ENCODE measurements at places on chromosomes 6 and 20.

- DNase-seq: no peak
These were observed 55.7 kb upstream of the PREP start for GRCh38 chr6:105458551-105458950.

GRCh38 chr20:11375335-11375734 lies 542.4 kb upstream of the BTBD3 start:
- DNase-seq: no peak

- peak; percentile 86 for DNase-seq
These were observed 558 bp downstream of the XKR7 start for GRCh38 chr20:31968291-31969126.

GRCh38 chr6:106730718-106731117 lies 101.3 kb downstream of the QRSL1 start:
- no peak for DNase-seq

DNA sequence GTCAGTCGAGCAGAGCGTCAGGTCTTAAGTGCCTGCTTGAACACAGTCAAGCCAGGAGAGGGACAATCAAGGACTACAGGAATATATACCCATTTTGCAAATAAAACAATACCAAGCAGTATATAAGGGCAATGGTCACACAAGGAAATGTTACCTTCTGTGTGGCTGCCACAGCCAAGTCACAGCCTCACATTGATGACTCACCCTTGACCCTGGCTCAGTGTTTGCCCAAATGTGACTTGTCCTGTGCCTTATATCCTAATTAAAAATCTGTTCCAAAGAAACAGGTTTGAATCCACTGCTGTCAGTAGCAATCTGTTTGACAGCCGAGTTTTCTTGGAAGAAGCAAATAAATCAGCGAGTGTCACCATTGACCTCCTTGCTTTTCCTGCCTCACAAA lies 34.3 kb downstream of the C6orf89 start:
- no peak for DNase-seq

DNA sequence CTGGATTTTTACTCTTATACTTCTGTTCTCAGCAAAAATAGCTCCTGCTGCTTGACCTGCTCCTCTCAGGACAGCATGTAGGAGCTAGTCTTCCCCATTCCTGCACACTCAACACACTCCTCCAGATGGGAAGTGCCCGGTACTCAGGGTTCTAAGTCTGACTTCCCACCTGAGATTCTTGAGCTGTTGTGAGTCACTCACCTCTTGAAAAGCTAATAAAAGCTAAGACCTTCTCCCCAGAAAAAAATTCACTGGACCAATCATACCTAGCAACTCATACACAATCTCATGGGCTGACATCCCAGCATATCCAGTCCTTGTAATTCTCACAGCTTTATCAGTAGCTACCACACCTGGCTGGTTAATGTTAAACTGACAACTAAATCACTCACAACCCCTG lies 53.5 kb downstream of the TRPC4AP start:
- no peak for DNase-seq

GRCh38 chr6:30818391-30818841 lies 65.9 kb upstream of the DDR1 start:
- DNase-seq: no peak

DNA sequence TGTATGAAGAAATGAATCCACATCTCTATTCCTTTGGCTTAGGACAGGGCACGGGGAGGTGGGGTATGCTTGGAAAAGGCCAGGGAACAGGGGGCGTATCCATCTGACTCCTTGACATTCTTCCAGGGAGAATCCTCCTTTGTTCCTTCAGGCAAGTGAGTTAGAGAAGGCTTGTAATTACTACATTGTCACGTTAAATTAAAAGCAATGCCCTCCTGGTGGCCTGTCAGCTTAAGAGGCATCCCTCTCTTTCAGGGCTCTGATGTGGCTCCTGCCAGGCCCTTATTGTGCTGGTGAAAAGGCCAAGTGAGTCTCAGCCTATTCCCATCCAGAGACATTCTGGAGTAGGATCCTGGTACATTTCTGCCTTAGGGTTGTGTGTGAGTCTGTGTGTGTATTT lies 128.3 kb downstream of the FOXA2 start:
- DNase-seq: no peak

DNA sequence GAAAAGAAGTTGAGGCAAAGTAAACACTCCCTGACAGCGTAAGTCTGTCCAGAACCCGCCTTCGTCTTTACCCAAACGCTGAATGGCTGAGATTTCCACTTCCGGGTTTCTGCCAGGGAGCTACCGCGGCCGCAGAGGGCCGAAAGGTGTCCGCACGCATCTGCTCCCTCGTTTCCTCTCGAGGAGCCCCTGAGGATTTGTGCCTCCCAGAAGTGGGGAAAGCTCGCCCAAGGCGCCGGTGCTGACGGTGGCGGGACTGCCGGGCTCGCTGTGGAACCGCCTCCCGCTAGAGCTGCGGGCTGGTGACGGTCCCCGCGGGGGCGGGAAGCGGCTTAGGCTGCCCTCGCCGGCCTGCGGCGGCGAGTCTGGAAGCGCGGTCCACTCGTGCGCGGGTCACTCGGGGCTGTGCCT lies 1760.2 kb upstream of the DEFB115 start:
- DNase-seq: peak; percentile 97

GRCh38 chr6:156060013-156060412 lies 604.4 kb upstream of the NOX3 start:
- no peak for DNase-seq

- DNase-seq: no peak
These were observed 792.9 kb downstream of the EYS start for GRCh38 chr6:64914124-64914523.

GRCh38 chr6:24775520-24776058 lies 852 bp downstream of the GMNN start:
- peak; percentile 30 for DNase-seq

GRCh38 chr20:44041001-44041400 lies 126.3 kb downstream of the TOX2 start:
- DNase-seq: no peak

DNA sequence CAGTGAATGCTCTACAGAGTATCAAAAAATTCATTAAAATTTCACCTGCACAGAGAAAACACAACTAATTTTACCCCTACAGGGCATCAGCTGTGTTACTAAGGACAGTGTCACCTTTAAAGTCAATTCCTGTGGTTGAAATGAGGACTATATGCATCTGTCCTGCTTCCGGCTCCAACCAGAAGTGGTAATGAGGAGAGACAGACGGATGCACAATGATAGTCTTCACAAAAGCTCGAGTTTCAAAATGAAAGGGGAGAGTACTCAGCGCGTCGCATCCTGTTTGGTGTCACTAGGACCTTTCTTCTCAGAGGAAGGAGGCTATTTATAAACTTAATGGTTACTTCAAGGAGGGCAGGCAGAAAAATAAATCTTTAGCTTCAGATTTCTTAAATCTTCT lies 86.5 kb downstream of the LYRM4 start:
- DNase-seq: no peak

DNA sequence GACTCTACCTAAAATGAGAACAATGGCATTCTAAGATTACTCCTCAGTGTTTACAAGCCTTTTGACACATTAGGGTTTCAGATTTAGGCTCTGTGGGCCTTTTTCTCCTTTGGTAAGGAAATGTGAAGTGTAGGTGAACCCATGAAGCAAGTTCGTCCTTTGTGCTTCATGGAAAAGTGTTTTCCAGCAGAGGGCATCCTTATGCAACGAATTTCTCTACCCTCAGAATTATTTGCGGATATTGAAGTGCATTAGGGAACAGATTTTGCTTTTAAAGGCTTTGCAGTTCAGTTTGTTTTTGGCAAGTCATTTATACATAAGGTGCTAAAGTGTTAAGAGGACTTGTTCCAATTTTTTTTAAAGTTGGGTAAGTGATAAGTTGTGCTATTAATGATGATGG lies 55.7 kb upstream of the FERMT1 start:
- peak; percentile 46 for DNase-seq

DNA sequence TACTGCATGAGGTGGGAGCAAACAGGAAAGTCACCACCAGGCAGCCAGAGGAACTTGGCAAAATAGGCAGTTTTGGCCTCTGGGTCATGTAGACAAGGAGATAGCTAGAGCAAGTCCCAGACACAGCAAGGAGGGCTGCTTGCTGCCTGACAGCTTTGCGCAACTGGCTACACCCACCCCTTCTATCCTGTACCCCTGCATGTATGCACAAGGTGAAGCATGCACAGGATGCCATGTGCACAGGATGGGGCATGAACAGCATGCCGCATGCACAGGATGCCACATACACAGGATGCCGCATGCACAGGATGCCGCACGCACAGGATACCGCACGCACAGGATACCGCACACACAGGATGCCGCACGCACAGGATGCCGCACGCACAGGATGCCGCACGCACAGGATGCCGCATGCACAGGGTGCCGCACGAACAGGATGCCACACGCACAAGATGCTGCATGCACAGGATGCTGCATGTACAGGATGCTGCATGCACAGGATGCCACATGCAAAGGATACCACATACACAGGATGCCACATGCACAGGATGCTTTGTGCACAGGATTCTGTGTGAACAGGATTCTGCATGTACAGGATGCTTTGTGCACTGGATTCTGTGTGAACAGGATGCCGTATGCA lies 104.9 kb upstream of the IYD start:
- DNase-seq: no peak

- DNase-seq: no peak
These were observed 62.1 kb downstream of the OLIG3 start for GRCh38 chr6:137432054-137432611.

- no peak for DNase-seq
These were observed 500.9 kb downstream of the PREX1 start for GRCh38 chr20:48326868-48327267.

- no peak for DNase-seq
These were observed 21.6 kb downstream of the EYA4 start for GRCh38 chr6:133262804-133263203.

DNA sequence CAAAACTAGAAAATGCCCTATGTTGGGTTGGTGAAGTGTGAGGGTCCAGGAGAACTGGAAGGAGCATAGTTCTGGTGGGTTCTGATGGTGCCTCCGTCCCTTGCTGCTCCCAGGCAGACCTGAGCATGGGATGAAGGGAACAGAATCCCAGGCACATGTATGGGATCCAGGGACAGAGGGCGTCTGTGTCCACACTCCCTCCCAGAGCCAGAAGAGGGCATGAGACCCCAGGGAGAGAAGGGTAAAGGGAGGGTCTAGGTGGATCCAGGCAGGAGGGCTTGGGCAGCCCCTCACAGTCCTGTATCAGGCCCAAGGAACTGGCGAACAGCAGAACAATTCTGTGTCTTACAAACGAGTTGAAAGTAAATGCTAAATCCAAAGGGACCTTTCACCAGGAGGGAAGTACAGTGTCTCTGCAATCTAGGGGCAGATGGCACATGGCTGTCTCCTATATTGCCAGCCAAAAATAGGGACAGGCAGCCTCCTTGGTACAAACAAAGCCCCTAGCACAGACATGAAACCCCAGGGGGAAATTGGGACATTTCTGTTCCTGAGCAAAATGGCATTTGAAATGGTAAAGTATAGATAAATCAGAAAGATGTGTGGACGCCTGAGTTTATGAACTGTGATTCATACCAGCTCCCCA lies 2.5 kb upstream of the BPIFA1 start:
- DNase-seq: no peak
